ENCODE measurements at places on chromosomes 5 and 9. TPM values are rescaled to one million over a fixed set of nuclear protein-coding genes. Genes with fewer than 3 reads are reported as not detected.

- H3K4me1 ChIP-seq: no peaks in the 10 kb centered on the region
- H3K27me3 ChIP-seq: no peaks in the 10 kb centered on the region
- no peak overlapping the region for H3K4me3 ChIP-seq
- no peaks in the 10 kb centered on the region for H3K36me3 ChIP-seq
- H3K27ac ChIP-seq: no peak overlapping the region
Measured at GRCh38 chr5:57025961-57026360, 74.0 kb upstream of the MIER3 start.

DNA sequence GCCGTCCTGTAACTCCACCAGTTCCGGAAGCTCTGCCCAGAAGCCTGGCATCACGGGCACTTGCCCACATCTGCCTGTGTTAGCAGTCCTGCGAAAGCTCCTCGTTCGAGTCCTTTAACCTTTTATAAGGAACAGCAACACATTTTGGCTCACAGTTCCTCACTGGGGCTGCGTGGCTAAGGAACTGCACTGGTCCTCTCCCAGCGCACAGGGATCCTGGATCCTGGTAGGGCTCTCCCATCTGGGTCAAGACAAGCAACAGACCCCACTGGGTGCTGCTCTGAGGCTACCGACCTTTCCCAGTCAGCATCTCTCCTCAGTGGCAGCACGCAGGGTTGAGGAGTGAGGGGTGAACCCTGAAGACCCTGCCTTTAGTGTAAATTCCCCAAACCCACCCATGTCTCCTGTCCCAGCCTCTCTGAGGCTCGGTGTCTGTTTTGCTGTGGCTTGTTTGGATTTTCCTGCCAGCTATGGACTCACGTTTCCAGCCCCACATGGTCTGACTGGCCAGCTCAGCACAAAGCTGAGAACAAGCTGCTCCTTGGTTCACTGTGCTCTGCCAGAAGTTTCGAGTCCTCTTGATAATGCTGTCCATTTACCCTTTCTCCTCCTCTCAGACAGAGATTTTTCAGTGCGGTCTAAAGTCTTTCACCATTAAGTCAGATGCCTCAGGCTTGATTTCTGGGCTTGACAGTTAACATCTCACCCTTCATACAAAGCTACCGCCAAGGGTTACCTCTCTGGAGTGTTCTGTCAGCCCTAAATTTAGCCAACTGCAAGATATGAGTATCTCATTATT lies 80.0 kb downstream of the AK8 start:
- H3K36me3 ChIP-seq: no peaks in the 10 kb centered on the region
- no peak overlapping the region for H3K4me3 ChIP-seq
- H3K4me1 ChIP-seq: peaks cover 14% of the 10 kb centered on the region
- H3K27ac ChIP-seq: no peak overlapping the region
- peaks cover 15% of the 10 kb centered on the region for H3K27me3 ChIP-seq
- DNase-seq: peak; percentile 57

DNA sequence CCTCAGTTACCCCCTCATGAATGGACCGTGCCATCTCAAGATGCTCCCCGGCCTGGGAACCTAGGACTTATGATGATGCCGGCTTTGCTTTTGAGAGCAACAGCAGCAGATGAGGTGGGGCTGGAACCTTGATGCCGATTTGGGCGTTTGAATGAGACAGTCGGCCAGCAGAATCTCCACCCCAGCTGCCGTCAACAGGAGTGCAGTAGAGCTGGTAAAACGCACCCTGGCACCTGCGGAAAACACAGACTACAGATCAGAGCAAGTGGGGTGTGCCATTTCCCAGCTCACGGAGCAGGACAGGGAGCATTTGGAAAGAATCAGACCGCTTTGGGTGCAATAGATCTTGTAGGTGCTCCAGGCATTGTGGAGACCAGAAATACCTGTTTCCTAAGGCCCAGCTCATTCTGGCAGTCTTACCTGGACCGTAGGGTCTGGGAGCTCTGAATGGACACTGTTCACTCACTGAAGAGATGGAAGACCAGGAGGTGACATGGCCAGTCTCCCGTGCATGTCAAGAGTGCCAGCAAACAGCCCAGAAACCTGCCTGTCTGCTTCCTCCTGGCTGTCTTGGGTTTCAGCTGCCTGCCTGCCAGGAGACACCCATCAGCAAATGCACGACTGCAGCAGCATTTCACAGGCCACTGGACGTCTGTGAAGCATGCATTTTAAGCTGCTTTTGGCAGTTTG lies 317.7 kb upstream of the IRX4 start:
- no peaks in the 10 kb centered on the region for H3K36me3 ChIP-seq
- no peak for DNase-seq
- H3K27me3 ChIP-seq: peaks cover 15% of the 10 kb centered on the region
- H3K27ac ChIP-seq: no peak overlapping the region
- peaks cover 4% of the 10 kb centered on the region for H3K4me1 ChIP-seq

GRCh38 chr5:73196201-73196600 lies 23.2 kb downstream of the TMEM174 start:
- no peak overlapping the region for H3K4me3 ChIP-seq
- no peak for DNase-seq
- H3K36me3 ChIP-seq: no peaks in the 10 kb centered on the region
- no peaks in the 10 kb centered on the region for H3K4me1 ChIP-seq

GRCh38 chr5:137315534-137316345 lies 183.4 kb downstream of the SPOCK1 start:
- no peaks in the 10 kb centered on the region for H3K36me3 ChIP-seq
- no peak for DNase-seq
- no peaks in the 10 kb centered on the region for H3K4me1 ChIP-seq
- no peak overlapping the region for H3K27ac ChIP-seq
- H3K4me3 ChIP-seq: no peak overlapping the region
- H3K27me3 ChIP-seq: no peaks in the 10 kb centered on the region

GRCh38 chr9:70485273-70485858 lies 70.9 kb upstream of the KLF9 start:
- no peak overlapping the region for H3K27ac ChIP-seq
- no peaks in the 10 kb centered on the region for H3K36me3 ChIP-seq
- peaks cover 2% of the 10 kb centered on the region for H3K4me1 ChIP-seq

GRCh38 chr5:89441965-89442364 lies 559.0 kb upstream of the MEF2C start:
- no peak overlapping the region for H3K27ac ChIP-seq
- no peaks in the 10 kb centered on the region for H3K36me3 ChIP-seq
- no peak overlapping the region for H3K4me3 ChIP-seq
- H3K27me3 ChIP-seq: no peaks in the 10 kb centered on the region
- no peaks in the 10 kb centered on the region for H3K4me1 ChIP-seq

DNA sequence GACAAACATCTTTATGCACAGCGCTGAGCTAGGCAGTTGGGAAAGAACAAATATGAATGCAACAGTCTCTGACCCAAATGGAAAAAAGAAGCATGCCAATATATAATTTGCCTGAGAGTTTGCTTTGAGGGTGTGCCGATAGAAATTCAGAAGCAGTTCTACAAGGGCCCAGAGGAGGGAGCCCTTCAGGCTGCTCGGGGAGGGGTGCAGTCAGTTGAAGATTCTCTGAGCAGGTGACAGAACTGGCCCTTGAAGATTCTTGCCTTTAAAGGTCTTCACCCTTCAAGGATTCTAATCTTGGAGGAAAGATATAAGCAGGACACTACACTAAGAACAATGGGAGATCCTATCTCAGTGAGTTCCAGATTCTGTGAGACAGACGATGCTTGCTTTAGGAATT lies 3.7 kb upstream of the PAPPA start:
- H3K4me1 ChIP-seq: peaks cover 6% of the 10 kb centered on the region
- H3K27ac ChIP-seq: no peak overlapping the region
- DNase-seq: peak; percentile 17
- H3K4me3 ChIP-seq: no peak overlapping the region

GRCh38 chr9:84750152-84750865 lies 80.8 kb downstream of the NTRK2 start:
- peak; percentile 43 for DNase-seq
- H3K4me3 ChIP-seq: no peak overlapping the region
- H3K27me3 ChIP-seq: no peaks in the 10 kb centered on the region
- no peaks in the 10 kb centered on the region for H3K36me3 ChIP-seq
- H3K27ac ChIP-seq: no peak overlapping the region

GAPVD1 gene
- total RNA-seq: 27.5 TPM

ABO gene
- total RNA-seq: 0.13 TPM

ZFP37 gene
- 5.5 TPM for total RNA-seq

HRCT1 gene
- 1.2 TPM for total RNA-seq

All from muscle of leg (tissue), 16 donors.